ENCODE measurements at places on chromosomes 6 and 20.

- DNase-seq: no peak
These were observed 1706.7 kb downstream of the HACE1 start for GRCh38 chr6:103153016-103153415.

GRCh38 chr20:9070304-9070703, 1.4 kb downstream of the PLCB4 start:
- DNase-seq: no peak

GRCh38 chr6:137949686-137950390, 82.8 kb downstream of the TNFAIP3 start:
- no peak for DNase-seq

DNA sequence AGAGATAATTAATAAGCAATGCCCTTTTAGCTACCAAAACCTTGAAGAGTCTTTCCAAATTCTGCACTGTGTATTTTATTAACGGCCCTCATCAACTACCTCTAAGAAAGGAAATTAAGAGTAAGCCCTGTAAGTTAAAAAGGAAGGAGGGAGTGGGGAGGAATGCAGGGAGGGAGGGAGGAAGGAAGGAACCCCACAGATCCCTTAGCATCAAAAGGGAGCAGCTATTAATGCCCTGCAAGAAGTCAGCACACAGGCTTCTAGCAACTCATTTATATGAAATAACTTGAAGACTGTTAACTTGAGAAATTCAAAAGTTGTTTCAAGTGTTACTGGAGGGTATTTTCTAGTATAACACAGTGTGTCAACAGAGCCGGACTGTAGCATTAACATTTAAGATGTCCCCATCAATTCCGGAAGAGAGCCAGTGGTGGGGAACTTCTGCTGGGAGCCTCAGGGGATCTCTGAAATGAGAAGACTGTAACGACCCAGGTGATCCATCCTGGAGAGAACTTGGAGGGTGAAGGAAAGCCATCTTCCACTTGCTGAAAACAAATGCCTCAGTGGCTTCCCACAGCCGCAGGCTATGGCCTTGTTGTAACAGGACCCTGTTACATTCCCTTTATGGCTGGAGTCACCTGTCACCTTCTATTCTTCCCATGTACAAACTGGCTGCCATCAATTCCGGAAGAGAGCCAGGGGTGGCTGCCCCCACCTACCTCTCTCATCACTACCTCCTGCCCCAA, 33.2 kb downstream of the SLC22A23 start:
- DNase-seq: no peak

DNA sequence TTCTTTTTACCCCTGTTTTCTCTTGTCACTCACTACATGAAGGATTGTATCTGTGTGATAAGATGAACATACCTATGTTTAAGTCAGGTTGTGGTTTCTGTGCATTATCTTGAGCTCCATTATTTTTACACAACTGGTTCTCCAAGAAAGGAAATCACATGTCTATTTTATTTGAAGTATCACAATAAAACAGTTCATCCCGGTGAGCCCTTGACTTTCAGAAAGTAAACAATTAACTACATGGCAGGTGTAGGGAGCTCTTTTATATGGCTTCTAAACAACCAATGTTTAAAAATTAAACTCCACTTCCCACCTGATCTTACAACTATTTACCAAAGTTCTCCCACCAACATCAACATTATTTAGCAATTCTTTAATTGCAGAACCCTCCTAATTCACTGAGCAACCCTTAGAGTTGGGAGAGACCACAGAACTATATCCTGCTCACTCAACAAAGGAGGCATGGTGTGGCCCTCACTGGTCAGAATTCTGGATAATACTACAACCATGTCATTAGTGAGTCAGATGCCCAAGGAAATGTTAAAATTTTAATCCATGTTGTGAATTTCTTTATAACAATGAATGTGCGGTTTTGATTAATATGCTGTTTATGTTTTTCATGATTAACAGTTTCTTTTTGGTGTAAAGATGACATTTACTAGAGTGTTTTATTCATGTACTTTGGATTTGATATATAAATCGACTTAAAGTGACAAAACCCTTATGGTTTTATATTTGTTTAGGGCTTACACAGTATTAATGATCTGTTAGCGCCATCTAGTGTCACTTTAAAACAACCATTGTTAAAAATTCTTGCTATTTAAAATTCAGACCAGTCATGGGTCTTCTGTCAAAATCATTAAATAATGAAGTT, 50.0 kb upstream of the SCGN start:
- no peak for DNase-seq

- no peak for DNase-seq
These were observed 66.0 kb upstream of the UTRN start for GRCh38 chr6:144219056-144219685.

DNA sequence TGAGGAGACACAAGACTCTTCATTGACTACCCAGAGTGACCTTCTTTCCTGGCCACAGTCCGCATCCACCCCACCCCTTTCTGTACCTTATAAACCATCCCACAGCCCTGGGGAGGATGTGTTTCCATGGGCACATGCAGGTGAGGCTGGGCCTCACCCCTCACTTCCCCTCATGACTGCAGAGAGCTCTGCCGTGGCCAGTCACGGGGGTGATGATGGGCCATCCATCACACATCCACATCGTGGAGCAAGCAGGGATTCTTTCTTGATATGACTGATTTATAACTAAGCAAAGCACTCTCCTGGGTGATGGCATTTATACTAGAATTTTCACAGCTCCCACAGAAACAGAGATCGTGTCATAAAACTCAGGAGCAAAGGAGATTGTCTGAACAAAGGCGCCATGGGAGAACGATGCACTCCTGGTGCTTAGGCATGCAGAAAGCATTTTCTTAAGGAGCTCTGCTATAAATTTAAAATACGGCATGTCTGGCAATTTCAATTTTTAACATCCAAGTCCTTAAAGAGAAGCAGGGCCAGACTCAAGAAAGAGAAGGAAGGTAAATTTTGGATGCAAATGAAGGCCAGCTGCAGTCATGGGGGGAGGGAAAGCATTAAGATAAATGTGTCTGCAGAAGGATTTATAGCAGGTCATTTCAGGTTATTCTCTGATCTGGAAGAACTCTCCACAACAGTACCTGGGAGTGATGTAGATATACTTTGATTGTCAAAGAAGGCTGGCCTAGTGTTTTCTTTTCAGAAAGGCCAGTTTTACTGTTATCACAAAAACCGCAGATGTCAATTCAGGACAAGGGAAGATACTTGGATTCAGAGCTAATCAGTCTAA, 777.0 kb downstream of the C6orf118 start:
- DNase-seq: no peak

DNA sequence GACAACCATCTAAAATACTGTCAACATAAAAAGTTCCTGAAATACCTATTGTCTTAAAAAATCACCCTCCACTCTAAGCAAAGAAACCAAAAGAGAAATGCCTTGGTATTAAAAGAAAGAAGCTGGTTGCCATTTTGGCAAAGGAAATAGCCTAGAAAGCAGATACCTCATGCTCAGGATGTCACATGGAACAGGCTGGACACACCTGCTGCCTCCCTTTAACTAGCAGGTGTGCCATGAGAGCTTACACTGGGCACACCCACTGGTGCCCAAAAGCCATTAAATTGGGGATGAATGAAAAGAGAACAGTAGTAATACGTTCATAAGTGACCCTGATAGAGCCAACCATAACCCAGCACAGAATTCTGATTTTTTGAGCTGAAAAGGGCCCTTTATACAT, 1.5 kb downstream of the SLC23A2 start:
- DNase-seq: no peak

GRCh38 chr6:167979436-167980139, 17.9 kb upstream of the KIF25 start:
- DNase-seq: no peak

DNA sequence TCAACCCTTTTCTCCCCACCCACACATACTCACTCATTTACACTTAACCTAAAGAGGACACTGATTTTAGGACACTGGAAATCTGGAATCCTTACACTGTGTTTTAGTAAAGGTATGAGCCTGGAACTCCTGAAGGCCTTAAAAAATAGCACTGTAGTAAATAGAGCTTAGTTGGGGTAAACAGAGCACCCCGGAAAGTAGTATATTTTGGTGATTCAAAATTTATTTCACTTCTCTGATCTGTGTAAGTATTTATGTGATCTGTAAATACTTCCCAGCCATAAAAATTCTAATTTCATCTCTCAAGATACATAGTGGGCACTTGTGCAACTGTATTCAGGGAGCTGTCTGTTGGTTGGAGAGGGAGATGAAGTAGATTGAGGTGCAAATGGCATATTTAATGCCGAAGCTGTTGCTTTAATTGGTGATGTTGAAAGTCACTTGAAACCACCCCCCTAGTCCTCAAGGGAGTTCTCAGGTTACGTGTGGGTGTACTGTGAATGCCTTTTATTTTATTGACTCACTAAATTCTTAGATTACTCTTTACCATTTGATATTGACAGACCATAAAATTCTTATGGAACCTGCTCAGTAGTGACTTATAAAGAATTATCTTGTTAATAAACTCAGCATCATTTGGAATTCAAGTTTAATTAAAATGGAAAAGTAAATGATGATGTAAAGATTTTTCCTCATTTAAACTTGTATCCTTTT, 154.9 kb downstream of the SOX4 start:
- no peak for DNase-seq

GRCh38 chr6:51568771-51569170, 518.6 kb downstream of the PKHD1 start:
- DNase-seq: no peak

DNA sequence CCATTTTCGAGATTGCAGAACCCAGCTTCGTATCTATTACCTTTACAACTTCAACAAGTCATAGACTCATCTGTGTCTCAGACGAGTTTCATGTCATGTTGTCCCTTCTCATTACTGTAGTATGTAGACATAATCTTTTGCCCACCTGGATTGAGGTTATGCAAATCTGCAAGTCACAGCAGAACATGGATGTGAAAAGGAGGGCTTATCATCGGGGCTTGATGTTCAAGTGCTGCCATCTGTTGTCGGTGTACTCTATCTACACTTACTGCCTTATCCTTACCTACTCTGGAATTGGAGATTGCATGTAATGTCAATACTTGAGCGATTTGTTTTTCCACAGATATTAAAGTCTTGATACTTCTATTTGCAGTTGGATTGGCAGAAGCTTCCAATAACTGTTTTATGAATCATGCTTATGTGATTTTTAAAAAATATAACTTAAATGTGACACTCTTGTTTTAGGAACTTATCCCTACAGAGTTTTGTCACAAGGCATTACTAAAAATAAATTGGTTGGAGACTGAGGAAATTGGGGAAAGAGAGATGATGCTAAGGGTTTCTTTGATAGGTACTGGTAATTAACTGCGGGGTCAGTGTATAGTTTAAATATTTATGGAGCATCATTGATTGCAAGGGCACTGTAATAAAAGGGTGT, 3.0 kb upstream of the GOPC start:
- DNase-seq: no peak

DNA sequence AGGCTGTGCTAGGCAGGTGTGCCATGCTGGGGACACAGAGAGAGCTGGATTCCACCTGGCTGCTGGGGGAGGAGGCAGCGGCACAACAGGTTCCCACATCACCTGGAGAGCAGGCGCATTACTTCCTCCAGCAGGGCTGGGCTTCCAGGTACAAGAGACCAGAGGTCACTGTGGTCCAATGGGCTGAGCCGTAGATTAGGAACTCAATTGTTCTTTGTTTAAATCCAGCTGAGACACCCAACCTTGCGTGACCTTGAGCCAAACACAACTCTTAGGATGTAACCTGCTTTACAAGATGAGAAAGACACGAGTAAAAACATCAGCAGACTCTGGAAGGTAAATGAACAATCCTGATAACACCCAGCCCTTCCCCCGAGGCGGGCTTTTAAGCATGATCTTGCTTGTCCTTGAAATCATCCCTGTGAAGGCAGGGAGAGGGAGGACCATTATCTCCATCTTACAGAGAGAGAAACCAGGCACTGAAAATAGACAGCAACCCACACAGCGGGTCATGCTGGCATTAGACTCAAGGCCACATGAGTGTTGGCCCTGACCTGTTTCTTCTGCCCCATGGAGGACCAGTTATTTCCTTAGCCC, 216.5 kb upstream of the RREB1 start:
- DNase-seq: no peak

GRCh38 chr6:137496909-137497720, 2.9 kb upstream of the OLIG3 start:
- DNase-seq: no peak

- no peak for DNase-seq
These were observed 150.9 kb upstream of the MLIP start for GRCh38 chr6:53960311-53960710.

- DNase-seq: no peak
These were observed 474.1 kb downstream of the CD109 start for GRCh38 chr6:74170118-74170517.

DNA sequence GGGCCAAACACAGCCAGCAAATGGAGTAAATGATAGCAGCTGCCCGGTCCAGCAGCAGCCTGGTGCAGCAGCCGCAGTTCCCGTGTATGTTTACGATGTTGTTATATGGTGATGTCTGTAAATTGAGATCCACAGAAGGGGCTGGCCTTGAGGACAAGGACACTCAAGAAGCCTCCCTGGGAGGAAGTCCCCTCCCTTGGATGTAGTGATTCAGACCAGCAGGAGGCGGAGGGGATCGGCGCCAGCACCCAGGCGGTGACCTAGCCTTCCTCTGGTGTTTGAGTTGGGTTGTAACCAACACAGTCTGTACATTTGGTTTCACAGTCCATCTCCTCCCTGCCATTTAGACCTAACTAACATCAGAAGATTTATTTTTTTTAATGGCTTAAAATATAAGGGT, 187.8 kb downstream of the SYNDIG1 start:
- DNase-seq: no peak

- no peak for DNase-seq
These were observed 9.6 kb upstream of the PLTP start for GRCh38 chr20:45921337-45922189.

DNA sequence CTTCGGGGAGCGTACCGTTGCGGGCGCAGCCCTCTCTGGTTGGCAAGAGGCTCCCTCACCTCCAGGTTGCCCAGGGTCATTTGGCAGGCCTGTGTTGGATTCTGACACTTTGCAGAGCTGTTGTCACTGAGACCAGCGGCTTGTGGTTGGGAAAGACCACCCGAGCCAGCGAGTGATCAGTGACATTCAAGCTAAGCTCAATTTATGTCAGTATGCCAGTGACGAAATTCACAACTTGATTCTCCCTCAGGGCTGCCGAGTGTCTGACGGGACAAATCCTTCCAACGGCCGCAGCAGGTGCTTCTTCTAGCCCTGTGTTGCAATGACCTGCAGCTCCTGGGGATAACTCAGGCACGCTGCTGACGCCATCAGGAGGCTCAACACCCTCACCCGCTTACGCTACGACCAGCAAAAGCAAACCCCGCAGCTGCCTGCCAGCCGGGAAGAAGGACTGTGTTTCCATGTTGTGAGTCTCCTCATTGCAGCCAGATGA, 16.9 kb upstream of the SLC22A2 start:
- DNase-seq: no peak

DNA sequence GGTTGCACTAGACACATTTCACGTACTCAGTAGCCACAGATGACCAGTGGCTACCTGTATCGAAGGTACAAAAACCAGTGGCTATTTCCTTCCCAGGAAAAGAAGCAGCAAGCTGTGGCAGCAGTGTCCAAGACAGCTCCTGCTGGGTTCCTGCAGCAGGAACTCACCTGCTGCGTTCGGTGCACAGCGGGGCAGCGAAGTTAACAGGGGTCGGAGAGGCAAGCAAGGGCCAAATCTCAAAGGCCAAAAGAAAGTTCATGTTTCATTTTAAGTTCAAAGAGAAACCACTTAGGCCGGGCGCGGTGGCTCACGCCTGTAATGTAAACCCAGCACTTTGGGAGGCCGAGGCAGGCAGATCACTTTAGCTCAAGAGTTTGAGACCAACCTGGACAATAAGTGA, 26.9 kb downstream of the ASIP start:
- no peak for DNase-seq

Data from hypothalamus (tissue), 51 donors.